ENCODE measurements at places on chromosomes 3 and 15. TPM values are rescaled to one million over a fixed set of nuclear protein-coding genes. Genes with fewer than 3 reads are reported as not detected.

Gene POTEB
- total RNA-seq = not detected

Gene C15orf62
- not detected for total RNA-seq

Gene MGLL
- 65.4 TPM for total RNA-seq

Gene SLC15A2
- total RNA-seq = 0.10 TPM

Gene TMEM212
- total RNA-seq = not detected

Gene FOXB1
- not detected for total RNA-seq

Gene TMEM207
- not detected for total RNA-seq

Gene FILIP1L
- total RNA-seq = 0.21 TPM

Gene APOD
- 0.86 TPM for total RNA-seq
